MG63 (cell line): ENCODE measurements at places on chromosomes 5 and 9. TPM values are rescaled to one million over a fixed set of nuclear protein-coding genes. Genes with fewer than 3 reads are reported as not detected.

SPRY4 gene
- 3.9 and 5.5 TPM in 2 replicates for total RNA-seq

PCDHGA3 gene
- total RNA-seq, result not detected in 2 replicates

SPATA31A7 gene
- not detected in 2 replicates for total RNA-seq

SUB1 gene
- 406 and 640 TPM in 2 replicates for total RNA-seq

FAM221B gene
- not detected in 2 replicates for total RNA-seq

PKD2L2 gene
- total RNA-seq, result not detected in 2 replicates

FBP2 gene
- not detected in 2 replicates for total RNA-seq

PCDHGC3 gene
- 42.3 and 49.8 TPM in 2 replicates for total RNA-seq

SOHLH1 gene
- not detected in 2 replicates for total RNA-seq

RC3H2 gene
- 17.6 and 25.1 TPM in 2 replicates for total RNA-seq

FYB1 gene
- not detected in 2 replicates for total RNA-seq

HSPB3 gene
- total RNA-seq, result 2.3 and 6.5 TPM in 2 replicates

C9orf153 gene
- total RNA-seq, result not detected in 2 replicates

PARP8 gene
- total RNA-seq, result 0.25 and 0.66 TPM in 2 replicates

LCN10 gene
- not detected in 2 replicates for total RNA-seq

ZNF366 gene
- total RNA-seq, result not detected in 2 replicates

TLX3 gene
- not detected in 2 replicates for total RNA-seq

ENDOG gene
- 11.9 and 19.7 TPM in 2 replicates for total RNA-seq

LHX2 gene
- total RNA-seq, result 0.49 and 0.74 TPM in 2 replicates

SPATA6L gene
- total RNA-seq, result not detected in 2 replicates

SPATA31A3 gene
- total RNA-seq, result not detected in 2 replicates

CNTNAP3B gene
- 12.2 and 15.7 TPM in 2 replicates for total RNA-seq

PGM5 gene
- total RNA-seq, result 5.1 and 9.3 TPM in 2 replicates

TERT gene
- 0.72 and 2.4 TPM in 2 replicates for total RNA-seq

CCNG1 gene
- 134 and 208 TPM in 2 replicates for total RNA-seq

CENPP gene
- total RNA-seq, result 16.2 and 37.6 TPM in 2 replicates

SCGB3A2 gene
- total RNA-seq, result not detected in 2 replicates

BBLN gene
- total RNA-seq, result 37.3 and 57.0 TPM in 2 replicates

LMX1B gene
- total RNA-seq, result 0.69 and 1.6 TPM in 2 replicates

GRXCR2 gene
- total RNA-seq, result not detected in 2 replicates

SHOC1 gene
- total RNA-seq, result not detected in 2 replicates

ADRA1B gene
- total RNA-seq, result 0.25 and 0.56 TPM in 2 replicates

OR1Q1 gene
- not detected in 2 replicates for total RNA-seq

PCDHGB5 gene
- 0.53 TPM in 1 of 2 replicates, not detected in the other for total RNA-seq

PELO gene
- 15.8 and 23.9 TPM in 2 replicates for total RNA-seq

PRR16 gene
- 0.30 and 5.9 TPM in 2 replicates for total RNA-seq

CDX1 gene
- 0.07 TPM in 1 of 2 replicates, not detected in the other for total RNA-seq

IQGAP2 gene
- 4.1 and 12.3 TPM in 2 replicates for total RNA-seq

MAST4 gene
- total RNA-seq, result 0.16 and 0.96 TPM in 2 replicates

PRRX2 gene
- total RNA-seq, result 20.1 and 38.4 TPM in 2 replicates

FBP1 gene
- 0.96 TPM in 1 of 2 replicates, not detected in the other for total RNA-seq

FOXI1 gene
- total RNA-seq, result 0.59 TPM in 1 of 2 replicates, not detected in the other

COL23A1 gene
- 89.5 and 107 TPM in 2 replicates for total RNA-seq

ISOC1 gene
- 13.1 and 22.7 TPM in 2 replicates for total RNA-seq

SHISAL2B gene
- not detected in 2 replicates for total RNA-seq

PCDHGA6 gene
- 0.20 and 2.3 TPM in 2 replicates for total RNA-seq

SLC1A3 gene
- 0.03 and 0.37 TPM in 2 replicates for total RNA-seq

PHF24 gene
- total RNA-seq, result not detected in 2 replicates

LCN1 gene
- total RNA-seq, result not detected in 2 replicates

PCDHGB6 gene
- total RNA-seq, result not detected in 2 replicates

CKS2 gene
- 326 and 335 TPM in 2 replicates for total RNA-seq

SPACA9 gene
- 2.4 and 7.0 TPM in 2 replicates for total RNA-seq

NR6A1 gene
- 0.37 and 2.5 TPM in 2 replicates for total RNA-seq

TAF11L5 gene
- not detected in 2 replicates for total RNA-seq

GRM6 gene
- total RNA-seq, result not detected in 2 replicates
